ENCODE measurements at places on chromosomes 7 and 10.

DNA sequence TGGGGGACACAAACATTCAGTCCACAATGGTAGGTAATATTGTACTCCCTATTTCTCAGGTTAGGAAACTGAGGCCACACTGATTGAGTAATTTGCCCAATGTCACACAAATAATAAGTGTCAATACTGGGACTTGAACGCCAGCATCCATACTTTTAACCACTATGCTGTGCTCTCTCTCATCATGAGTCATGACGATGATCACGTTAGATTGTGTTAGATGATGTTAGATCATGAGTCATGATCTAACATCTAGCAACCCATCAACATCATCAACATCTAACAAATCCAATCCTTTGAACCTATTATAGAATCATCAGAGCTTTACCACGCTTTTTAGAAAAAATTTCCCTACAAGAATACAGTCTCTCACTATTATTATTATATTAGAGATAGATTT lies 28.1 kb upstream of the HERPUD2 start:
- no peak for DNase-seq

DNA sequence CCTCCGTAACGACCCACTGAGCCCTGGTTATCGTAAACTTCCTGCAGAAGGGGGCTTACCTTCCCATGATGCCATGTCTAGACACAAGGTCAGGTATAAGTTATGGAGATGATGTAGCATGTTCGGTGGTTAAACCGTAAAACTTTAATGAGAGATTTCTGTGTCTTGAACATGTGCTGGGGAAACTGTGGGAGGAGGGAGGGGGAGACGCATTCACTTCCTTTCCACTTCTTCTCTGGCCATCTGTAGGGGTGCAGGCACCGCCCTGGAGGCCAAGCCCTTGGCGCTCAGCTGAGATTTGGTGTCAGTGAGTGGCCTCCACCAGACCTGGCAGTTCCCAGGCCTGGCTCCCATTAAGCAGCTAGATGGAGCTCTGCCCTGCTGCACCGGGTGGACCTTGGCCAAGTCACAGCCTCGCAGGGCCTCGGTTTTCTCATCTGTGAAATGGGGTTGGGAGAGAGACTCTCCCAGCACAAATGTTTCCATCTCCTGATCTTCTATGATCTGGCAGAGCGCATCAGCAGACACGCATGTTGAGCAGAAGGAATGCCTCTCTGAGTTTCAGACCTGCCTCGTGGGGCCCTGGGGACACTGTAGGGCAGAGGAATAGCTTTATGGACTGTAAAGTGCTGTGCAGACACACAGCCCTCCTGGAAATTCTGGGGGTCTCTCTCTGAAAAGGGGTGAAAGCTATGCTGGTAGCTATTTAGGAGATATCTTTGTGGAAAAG lies 106.0 kb downstream of the COL26A1 start:
- DNase-seq = no peak

- no peak for DNase-seq
These were observed 317.1 kb downstream of the WDR37 start for GRCh38 chr10:1373287-1373686.

DNA sequence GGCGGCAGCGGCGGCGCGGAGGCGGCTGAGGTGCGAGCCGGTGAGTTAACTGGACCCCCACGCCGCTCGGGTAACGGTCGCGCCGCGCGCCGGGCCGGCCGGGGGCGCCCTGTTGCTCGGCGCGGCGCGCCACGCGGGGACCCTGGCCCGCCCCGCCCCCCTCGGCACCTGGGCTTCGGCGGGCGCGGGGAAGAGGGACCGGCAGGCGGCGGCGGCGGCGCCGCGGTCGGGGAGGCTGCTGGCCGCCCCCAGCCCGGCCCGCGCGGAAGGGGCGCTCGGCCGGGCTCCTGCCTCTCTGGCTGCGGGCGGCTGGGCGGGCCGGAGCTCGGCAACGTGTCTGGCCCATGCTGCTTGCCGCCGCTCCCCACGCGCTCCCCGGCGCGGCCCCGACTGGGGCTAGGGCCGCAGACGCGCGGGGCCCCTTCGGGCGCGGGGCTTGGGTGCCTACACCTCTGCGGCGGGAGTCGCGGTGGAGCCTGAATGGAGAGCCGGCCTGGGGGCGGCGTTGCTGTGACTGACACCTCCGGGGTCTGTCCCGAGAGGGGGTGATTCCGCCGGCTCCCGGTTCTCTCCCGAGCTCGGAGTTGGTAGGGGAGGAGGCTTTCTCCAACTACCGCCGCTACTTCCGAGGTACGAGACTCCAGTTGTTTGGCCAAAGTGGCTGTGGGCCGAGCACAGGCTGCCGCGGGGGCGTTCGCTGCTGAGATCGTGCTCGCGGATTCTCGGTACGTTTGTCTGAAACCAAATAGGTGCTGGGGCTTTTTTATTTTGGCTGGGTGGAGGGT lies 494 bp downstream of the PALS2 start:
- DNase-seq = peak; percentile 31

GRCh38 chr7:96041171-96041570 lies 268.8 kb downstream of the DYNC1I1 start:
- DNase-seq = no peak

DNA sequence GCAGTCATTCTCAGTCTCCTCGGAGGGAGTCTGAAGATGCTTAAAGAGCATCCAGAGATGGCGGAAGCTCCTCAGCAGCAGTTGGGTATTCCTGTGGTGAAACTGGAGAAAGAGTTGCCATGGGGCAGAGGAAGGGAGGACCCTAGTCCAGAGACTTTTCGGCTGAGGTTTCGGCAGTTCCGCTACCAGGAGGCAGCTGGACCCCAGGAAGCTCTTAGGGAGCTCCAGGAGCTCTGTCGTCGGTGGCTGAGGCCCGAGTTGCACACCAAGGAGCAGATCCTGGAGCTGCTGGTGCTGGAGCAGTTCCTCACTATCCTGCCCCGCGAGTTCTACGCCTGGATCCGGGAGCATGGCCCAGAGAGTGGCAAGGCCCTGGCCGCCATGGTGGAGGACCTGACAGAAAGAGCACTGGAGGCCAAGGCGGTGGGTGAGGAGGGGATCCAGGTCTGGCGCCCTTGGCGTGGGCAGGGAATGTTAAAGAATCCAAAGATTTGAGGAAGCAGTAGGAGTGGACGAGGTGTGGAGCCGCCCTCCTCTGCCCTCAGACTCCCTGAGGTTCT lies 2.9 kb downstream of the ZSCAN25 start:
- no peak for DNase-seq

DNA sequence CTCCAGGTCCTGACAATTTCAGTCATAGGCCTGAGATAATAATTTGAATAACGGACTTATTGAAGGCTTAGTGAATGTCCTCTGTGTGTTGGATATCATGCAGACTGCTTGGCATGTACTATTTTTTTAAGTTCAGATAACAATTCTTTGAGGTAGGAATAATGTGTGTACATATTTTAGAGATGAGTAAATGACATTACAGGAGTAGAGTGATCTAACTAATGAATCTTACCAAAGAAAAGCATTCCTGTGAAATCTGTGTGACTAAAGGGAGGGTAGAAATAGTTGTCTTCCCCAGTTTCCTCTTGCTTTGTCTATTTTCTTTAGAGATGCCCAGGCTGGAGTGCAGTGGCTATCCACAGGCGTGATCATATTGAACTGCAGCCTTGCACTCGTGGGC lies 391.8 kb upstream of the ETV1 start:
- DNase-seq = no peak

DNA sequence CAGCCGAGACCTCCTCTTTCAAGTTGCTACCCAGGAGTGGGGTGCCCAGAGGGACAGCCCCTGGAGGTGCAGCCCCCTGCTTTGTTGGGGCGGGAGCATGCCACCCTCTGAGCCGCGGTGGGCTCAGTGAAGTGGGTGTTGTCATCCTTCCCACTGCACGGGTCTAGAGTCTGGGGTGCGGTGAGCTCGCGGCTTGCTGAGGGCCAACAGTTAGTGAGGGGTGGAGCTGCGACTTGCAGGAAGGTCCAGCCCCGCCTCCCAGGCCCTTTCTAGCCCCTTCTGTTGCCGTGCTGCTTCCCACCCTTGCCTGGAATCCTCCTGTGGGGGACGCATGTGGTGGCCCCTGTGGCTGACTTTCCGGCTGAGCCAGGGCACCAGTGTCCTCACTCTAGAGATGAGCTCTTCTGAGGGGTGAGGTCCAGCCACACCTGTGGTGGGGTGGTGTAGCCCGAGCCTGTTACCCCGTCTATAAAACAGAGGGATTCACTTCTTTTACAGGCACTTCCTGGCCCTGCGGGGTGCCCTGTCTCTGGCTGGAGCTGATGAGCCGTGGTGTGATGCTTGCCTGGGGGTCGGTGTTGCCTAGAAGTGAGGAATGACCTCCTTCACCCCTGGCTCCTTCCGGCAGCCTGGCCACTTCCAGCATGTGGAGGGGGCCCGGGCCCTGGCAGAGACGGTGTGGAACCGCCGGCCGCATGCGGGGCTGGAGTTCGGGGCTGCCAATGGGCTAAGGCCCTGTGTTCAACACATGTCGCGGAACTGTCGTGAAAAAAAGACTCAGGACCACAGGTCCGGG lies 127.9 kb downstream of the FAM53B start:
- no peak for DNase-seq

- DNase-seq = no peak
These were observed 86.9 kb downstream of the SND1 start for GRCh38 chr7:127738859-127739258.

GRCh38 chr7:84216472-84216871 lies 21.9 kb upstream of the SEMA3A start:
- DNase-seq = no peak

Measured in omental fat pad (tissue), 4 donors.